GM23248 (cell line): ENCODE measurements at places on chromosomes 7 and 10. TPM values are rescaled to one million over a fixed set of nuclear protein-coding genes. Genes with fewer than 3 reads are reported as not detected.

DNA sequence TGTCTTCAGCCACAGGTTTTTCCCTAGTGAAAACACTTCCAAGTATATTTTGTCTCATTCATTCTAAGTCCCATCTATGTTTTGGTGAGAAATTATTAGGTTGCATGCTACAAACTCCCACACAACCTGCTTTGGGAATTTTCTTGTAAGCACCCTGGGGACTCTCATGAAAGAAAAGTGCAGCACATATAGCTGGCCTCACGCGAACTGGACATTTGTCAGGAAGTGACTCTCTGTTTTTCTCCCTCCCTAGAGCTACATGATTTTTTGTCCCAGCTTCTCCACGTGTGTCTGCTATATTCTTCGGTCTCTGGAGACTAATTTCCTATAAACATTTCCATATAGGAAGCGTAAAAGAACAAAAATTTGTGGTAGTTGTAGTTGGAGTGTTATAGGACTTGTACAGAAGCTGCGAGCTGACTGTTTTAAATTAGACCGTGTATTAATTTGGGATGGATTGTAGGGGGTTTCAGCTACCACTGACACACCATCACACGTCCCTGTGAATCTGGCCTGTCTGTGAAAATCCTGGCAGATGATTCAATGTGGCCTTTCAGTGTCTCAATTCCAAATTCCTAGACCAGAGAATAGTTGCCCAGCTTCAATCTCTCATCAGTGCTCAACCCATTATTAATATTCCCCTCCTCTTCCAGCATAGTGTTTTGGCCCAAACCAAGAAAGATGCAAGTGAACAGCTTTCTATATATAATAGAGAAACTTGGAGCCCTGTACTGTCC is 40.2 kb downstream of the ARL4A start:
- peak; percentile 9 for DNase-seq
- no peak overlapping the region for H3K4me3 ChIP-seq
- no peaks in the 10 kb centered on the region for H3K36me3 ChIP-seq
- H3K27ac ChIP-seq = no peak overlapping the region
- H3K4me1 ChIP-seq = no peaks in the 10 kb centered on the region

DNA sequence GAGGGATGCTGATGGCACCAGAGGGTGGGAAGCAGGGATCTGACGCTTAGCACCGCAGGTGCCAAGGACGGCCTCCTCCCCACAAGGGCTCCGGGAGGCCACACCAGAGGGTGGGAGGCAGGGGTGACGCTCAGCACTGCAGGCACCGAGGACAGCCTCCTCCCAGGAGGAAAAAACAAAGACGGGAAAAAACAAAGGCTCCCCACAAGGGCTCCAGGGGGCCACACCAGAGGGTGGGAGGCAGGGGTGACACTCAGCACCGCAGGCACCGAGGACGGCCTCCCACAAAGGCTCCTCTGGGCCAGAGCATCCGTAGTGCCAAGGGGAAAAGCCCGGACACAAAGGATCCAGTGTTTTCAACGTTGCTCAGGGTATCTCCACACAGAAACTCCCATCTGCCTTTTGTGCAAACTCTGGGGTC is 25.6 kb downstream of the DIP2C start:
- H3K27ac ChIP-seq = no peak overlapping the region
- H3K4me1 ChIP-seq = peaks cover 17% of the 10 kb centered on the region
- H3K4me3 ChIP-seq = no peak overlapping the region
- no peaks in the 10 kb centered on the region for H3K27me3 ChIP-seq
- DNase-seq = no peak
- H3K36me3 ChIP-seq = no peaks in the 10 kb centered on the region

GRCh38 chr10:93346694-93347093 is 135.4 kb downstream of the MYOF start:
- H3K4me1 ChIP-seq = no peaks in the 10 kb centered on the region; the same call in 1 of the 2 replicates
- no peak overlapping the region for H3K4me3 ChIP-seq
- H3K27me3 ChIP-seq = no peaks in the 10 kb centered on the region
- peaks cover 89% of the 10 kb centered on the region for H3K36me3 ChIP-seq
- peak; percentile 31 for DNase-seq
- H3K27ac ChIP-seq = peak overlapping the region; percentile 56

- no peaks in the 10 kb centered on the region for H3K4me1 ChIP-seq
- H3K4me3 ChIP-seq = no peak overlapping the region
- no peaks in the 10 kb centered on the region for H3K27me3 ChIP-seq
- H3K36me3 ChIP-seq = no peaks in the 10 kb centered on the region
- no peak overlapping the region for H3K27ac ChIP-seq
- no peak for DNase-seq
Observed at GRCh38 chr7:105719919-105720318, 138.6 kb upstream of the EFCAB10 start.

Gene MUC3A
- total RNA-seq = not detected in 2 replicates

Gene C7orf57
- not detected in 2 replicates for total RNA-seq
